ENCODE measurements at places on chromosomes 6 and 20.

DNA sequence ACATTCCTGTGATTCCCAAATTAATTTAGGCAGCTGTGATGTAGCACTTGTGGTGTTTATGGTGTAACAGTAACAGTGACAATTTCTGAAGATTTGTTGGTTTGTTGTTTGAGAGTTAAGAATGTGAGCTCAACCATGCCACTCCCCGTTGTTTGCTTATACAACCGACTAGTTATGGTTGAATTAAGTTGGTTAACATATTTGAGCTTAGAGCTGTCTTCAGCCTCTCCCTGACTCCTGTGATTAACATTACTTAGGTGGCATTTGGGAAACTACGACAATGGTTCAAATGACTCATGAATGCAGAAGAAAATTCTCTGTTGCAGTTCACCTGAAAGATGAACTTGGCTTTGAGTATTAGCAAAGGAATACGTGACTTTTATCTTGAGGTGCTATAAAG, 35.9 kb upstream of the PRL start:
- no peak for DNase-seq

DNA sequence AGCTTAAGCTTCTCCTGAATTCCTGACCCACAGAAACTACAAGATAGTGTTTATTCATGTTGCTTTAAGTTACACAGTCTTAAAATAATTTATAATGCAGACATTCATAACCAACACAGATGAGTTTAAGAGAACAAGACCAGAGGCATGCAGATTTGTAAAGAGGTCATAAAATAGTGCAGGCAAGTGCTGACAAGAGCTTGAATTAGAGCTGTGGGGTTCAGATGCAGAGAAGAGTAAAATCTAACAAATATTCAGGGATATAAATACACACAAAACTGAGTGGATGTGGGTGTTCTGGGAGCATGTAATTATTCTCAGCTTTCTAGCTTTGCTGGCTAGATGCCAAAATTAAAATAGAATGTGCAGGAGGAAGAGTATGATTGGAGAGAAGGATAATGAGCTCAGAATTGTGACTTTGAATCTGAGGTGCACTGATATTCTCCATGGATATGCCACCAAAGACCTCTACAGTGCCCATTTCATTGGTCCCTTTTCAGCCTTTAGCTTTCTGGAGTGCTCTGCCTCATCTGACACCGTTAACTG, 291.9 kb upstream of the SGK1 start:
- DNase-seq, result no peak

GRCh38 chr6:156645097-156645496, 132.1 kb upstream of the ARID1B start:
- DNase-seq, result no peak

DNA sequence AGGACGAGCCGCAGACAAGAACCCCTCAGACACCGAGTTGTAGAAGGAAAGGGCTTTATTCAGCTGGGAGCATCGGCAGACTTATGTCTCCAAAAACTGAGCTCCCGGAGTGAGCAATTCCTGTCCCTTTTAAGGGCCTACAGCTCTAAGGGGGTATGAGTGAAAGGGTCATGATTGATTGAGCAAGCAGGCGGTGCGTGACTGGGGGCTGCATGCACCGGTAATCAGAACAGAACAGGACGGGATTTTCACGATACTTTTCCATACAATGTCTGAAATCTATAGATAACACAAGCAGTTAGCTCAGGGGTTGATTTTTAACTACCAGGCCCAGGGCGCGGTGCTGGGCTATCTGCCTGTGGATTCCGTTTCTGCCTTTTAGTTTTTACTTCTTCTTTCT, 226.4 kb upstream of the PLCB4 start:
- DNase-seq, result no peak

GRCh38 chr6:122476131-122476530, 4.5 kb upstream of the SERINC1 start:
- no peak for DNase-seq

GRCh38 chr6:107156617-107157016, 41.3 kb upstream of the BEND3 start:
- DNase-seq, result no peak

- no peak for DNase-seq
Measured at GRCh38 chr6:132227904-132228303, 173.4 kb downstream of the MOXD1 start.

GRCh38 chr6:131950767-131951575, at the start of gene CCN2:
Gene CCN2, minus strand, starts transcription at chr6:131951372. Its CDS starts 200 bp downstream, at chr6:131951172.
- peak; percentile 20 for DNase-seq

GRCh38 chr6:111087871-111088667, 766 bp downstream of the SLC16A10 start:
- DNase-seq, result peak; percentile 83

DNA sequence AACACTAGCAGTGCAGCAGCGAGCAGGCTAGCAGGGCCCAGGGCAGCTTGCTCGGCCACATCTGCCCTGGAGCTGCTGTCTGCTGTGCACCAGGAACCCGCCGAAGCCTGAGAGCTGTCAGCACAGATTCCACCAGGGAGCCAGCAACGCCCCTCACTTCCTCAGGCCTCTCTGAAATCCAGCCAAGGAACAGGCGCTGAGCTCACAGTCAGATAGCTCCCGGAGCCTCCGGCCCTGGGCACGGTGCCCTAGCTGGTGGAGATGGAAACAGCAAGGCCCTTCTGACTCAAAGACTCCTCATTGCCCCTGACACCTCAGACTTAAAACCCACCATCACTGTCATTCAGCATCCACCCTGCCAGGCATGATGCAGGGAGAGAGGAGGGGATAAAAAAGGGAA, 839.4 kb downstream of the MAFB start:
- no peak for DNase-seq

- no peak for DNase-seq
Measured at GRCh38 chr6:133761706-133762105, 127.2 kb upstream of the TCF21 start.

DNA sequence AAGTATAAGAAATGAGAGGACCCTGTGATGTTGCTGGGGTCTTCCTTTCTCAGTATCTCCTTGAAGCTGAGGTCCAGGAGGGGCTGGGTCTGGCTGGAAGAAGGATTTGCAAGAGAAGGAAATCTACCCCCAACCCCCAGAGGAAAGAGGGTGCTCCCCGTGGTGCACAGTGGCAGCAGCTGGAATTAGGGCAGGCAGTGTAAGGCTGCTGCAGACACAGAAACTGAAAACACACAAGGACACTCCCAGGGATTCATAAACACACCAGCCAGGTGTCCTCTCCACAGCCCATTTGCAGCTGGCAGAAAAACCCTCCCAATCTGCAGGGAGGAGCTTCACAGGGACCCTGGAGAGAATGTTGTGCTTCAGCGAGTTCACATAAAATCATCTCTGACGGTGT, 297.2 kb downstream of the CDH26 start:
- no peak for DNase-seq

DNA sequence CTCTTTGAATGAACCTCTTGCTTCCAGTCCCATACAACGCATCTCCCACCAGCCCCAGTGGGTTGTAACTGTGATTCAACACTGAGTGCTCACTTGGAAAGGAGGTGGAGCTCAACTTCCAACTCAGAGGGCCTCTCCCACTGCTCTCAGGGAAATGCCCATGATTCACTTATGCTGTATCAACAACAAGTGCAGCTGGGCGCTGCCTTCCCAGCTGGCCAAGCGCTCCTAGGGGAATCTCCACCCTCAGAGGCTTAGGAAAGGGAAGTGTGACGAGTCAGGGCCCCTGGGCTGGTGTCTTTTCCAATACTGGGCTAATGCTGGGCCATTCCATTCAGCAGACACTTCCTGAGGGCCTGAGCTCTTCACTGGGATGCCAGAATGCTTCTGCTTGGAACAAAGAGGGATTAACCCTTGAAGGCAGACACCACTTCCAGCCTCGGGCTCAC, 8.1 kb upstream of the OCSTAMP start:
- DNase-seq, result peak; percentile 82

DNA sequence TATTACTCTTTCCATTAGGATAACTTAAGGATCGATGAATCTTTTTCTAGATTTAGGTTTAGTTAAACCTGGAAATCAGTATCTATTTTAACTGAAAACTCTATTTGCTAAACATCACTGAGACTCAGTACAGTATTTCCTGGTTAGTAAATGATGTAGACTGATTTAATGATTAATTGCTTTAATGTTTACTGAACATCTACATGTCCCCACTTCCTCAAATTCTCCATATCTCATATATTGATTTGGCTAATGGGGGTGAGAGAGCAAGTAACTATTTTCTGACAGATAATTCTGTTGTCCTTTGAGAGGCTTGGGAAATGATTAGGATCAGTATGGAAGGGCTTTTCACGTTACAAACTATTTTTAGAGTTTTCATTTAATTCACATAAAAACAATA, 10.3 kb downstream of the MKKS start:
- no peak for DNase-seq

DNA sequence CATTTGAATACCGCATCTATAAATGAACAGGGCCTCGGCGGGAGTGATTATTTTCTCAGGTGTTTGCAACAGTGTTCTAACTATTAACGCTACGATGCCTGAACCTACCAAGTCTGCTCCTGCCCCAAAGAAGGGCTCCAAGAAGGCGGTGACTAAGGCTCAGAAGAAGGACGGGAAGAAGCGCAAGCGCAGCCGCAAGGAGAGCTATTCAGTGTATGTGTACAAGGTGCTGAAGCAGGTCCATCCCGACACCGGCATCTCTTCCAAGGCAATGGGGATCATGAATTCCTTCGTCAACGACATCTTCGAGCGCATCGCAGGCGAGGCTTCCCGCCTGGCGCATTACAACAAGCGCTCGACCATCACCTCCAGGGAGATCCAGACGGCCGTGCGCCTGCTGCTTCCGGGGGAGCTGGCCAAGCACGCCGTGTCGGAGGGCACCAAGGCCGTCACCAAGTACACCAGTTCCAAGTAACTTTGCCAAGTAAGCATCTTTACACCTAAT, 70.9 kb downstream of the HFE start:
- DNase-seq, result peak; percentile 89

- no peak for DNase-seq
Measured at GRCh38 chr6:134456226-134456625, 138.3 kb upstream of the SGK1 start.

- no peak for DNase-seq
Measured at GRCh38 chr6:137136065-137136464, 37.4 kb downstream of the IL22RA2 start.

DNA sequence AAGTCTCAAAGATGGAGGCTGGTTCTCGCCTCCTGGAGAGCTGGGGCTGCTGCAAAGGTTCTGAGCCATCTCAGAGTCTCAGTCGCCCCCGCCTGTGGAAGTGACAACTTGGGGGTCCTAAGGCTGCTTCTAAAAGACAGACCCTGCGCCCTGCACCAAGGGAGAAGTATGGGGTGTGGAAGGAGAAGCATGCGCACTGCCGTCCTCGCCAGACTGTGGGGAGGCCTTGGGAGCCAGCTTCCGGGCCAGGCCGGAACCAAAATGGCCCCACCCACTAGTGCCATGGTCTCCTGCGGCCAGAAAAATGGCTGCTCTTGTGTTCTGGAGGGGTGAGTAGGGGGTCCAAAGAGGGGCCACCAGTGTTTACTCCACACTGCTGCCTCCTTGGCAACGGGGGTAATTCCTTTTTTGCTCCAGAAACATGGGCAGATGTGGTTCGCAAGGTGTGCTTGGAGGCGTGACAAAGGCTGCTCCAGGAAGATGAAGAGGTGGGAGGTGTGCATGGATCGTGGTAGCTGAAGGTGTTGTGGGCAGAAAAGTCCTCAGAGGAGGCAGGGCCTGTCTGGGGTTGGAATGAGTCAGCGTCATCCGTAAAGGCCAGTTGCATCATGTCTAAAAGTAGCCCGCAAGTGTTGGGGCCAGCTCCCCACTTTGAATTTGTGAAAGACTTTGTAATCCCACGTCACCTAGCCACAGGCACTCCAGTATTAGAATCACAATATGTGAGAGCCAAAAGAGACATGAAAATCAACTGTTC, 329.8 kb upstream of the SOX4 start:
- DNase-seq, result peak; percentile 34

DNA sequence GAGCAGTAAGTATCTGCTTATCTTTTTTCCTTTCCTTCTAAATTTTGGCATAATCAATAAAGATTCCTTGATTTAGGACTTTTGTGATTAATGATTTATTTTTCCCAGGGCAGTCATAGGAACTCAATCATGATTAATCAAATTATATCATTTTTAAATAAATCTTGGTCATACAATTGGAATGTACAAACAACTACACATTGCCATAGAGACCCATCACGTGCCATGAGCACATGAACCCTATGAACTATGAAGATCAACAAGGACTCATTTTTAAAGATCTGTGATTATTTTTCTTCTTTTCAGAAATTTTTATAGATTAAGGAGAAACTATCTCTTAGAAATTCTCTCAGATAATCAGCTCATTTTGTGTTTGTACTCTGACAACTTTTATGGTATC, 622.4 kb downstream of the BCKDHB start:
- DNase-seq, result no peak

GRCh38 chr6:161804838-161805237, 531.0 kb upstream of the AGPAT4 start:
- DNase-seq, result no peak

- DNase-seq, result no peak
Measured at GRCh38 chr6:41659935-41660334, 21.7 kb downstream of the MDFI start.

DNA sequence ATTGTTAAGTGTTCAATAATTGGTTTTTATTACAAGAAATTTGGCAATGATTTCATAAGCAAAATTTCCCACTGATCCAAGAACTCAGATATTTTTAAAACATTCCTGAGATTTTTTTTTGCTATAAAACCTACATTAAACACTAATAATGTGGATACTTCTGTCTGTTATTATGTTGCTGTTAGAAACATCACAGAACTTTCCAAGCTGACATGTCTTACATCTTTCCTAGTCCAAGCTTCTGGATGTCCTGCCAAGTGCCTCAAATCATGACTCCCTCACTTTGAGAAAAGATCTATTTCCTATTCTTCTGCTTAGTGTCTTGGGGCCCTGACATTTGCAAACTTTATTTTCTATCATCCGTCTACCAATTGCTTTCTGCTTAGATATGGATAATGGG, 110.8 kb downstream of the RFPL4B start:
- no peak for DNase-seq

GRCh38 chr6:32244946-32245398, 21.1 kb upstream of the NOTCH4 start:
- DNase-seq, result peak; percentile 81

GRCh38 chr20:16477632-16478031, 95.6 kb downstream of the KIF16B start:
- DNase-seq, result no peak

DNA sequence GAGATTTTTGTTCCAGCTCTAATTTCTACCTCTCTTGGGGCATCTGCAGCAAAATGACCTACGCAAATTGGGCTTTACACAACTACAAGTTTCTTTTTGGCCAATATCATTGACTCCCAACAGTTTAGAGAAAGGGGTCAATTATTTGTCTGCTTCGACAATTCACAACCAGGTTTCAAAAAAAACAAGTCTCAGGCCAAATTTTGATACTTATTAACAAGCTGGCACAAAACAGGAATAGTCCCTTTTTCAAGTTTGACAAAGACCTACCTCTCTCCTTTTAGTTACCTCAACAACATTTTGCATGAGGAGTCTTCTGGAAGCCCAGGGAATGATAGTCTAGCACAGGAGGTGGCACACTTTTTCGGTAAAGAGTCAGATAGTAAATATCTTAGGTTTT, 97.9 kb upstream of the TSHZ2 start:
- no peak for DNase-seq

DNA sequence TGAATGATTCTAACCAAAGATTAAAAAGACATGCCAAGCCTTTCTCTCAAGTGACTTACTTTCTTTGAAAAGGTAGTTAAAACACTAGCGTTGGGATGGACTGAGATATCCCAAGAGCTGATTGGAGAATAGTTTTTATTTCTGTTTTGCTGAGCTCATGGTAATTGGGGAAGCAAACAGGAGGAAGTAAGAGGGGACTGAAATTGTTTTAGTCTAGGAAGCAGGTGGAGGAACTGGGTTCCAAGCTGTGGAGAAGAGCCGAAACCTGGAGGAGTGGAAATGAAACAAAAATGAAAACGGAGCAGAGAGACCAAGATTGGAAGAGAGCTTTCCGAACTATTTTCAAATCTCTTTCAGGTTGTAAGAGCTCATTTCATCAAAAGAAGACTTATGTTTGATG, 59.9 kb upstream of the TENT5A start:
- DNase-seq, result no peak
